ENCODE measurements at places on chromosomes 11 and 22. TPM values are rescaled to one million over a fixed set of nuclear protein-coding genes. Genes with fewer than 3 reads are reported as not detected.

Gene C11orf87
- total RNA-seq, result not detected

Gene CYP2R1
- total RNA-seq, result 6.8 TPM

Gene ST14
- total RNA-seq, result not detected

Gene DNAJB7
- not detected for total RNA-seq

Gene USP35
- 8.5 TPM for total RNA-seq

Gene MUC6
- not detected for total RNA-seq

Gene SC5D
- 49.6 TPM for total RNA-seq

Gene FBLN1
- total RNA-seq, result 189 TPM

Gene MAPK8IP2
- total RNA-seq, result 2.7 TPM

Gene KDM4F
- not detected for total RNA-seq

Gene KBTBD3
- total RNA-seq, result 0.85 TPM

Gene ZC3H12C
- total RNA-seq, result 4.7 TPM

Gene EML3
- total RNA-seq, result 40.0 TPM

Gene PNPLA5
- not detected for total RNA-seq

Gene PLAAT3
- total RNA-seq, result 18.6 TPM

Gene KLHDC7B
- total RNA-seq, result 2.4 TPM

Gene EMID1
- 6.8 TPM for total RNA-seq

Gene AQP11
- 1.8 TPM for total RNA-seq

Gene C11orf65
- total RNA-seq, result 3.6 TPM

Gene DENND5A
- total RNA-seq, result 77.6 TPM

Gene DRAP1
- 84.4 TPM for total RNA-seq

Gene ALKBH3
- total RNA-seq, result 30.5 TPM

Gene TRIM49C
- not detected for total RNA-seq

Gene FGF4
- total RNA-seq, result not detected

Gene SPINDOC
- total RNA-seq, result 29.2 TPM

Gene EIF3D
- 280 TPM for total RNA-seq

Gene RAB38
- total RNA-seq, result 3.8 TPM

Gene MFRP
- total RNA-seq, result 0.09 TPM

Gene RNF214
- 9.4 TPM for total RNA-seq

Gene GGT5
- 114 TPM for total RNA-seq

Gene FXYD2
- total RNA-seq, result not detected
